ENCODE measurements at places on chromosomes 12 and 14.

GRCh38 chr12:76144245-76144549 lies 59.7 kb upstream of the NAP1L1 start:
- DNase-seq = no peak

DNA sequence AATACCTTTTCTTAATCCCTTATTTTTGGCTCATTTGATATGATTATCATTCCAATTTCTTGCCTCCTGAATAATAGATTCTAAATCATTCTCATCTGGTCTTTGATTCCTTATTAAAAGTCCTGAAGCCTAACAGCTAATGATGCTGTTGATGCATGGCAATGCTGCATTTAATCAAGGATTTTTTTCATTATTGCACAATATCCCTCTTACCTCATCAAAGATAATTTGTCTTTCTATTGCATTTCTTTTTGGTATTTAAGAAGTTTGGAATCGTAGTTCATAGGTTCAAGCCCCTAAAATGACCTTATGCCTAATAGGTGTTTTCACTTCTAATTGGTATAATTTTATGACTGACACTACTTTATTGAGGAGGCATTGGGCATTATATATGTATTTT lies 648.2 kb upstream of the STXBP6 start:
- no peak for DNase-seq

DNA sequence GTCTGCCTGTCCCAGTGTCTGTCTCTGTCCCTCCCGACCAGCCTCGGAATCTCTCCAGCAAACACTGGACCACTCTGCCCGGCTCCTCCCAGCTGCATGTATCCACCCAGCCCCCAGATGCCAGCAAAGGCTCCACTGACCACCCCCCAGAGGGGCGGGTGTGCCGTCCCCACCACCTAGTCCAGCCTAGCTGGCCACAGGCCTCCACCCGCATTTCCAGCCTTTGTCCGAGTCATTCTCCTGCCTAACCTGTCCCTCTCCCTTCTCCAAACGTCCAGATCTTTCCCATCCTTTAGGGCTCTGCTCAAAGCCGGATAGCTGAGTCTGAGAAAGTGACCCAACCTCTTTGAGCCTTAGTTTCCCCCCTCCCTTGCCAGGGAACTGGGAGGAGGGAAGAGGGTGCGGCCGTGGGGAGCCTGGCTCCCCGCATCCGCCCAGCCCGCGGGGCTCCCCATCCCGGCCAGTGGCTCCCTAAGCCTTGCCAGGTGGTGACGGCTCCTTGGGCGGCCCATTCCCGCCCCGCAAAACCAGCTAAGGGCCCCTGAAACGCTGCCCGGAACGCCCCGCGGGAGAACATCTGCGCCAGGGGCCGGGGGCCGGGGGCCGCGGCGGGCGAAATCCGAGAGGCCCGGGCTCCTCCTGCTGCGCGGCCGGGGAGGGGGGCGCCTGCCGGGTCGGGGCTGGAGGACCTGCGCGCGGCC lies 34.6 kb upstream of the ANKRD9 start:
- DNase-seq = no peak

- no peak for DNase-seq
Observed at GRCh38 chr12:68446901-68447796, 115.0 kb upstream of the MDM1 start.

GRCh38 chr12:28770322-28770721 lies 378.8 kb upstream of the FAR2 start:
- DNase-seq = no peak

DNA sequence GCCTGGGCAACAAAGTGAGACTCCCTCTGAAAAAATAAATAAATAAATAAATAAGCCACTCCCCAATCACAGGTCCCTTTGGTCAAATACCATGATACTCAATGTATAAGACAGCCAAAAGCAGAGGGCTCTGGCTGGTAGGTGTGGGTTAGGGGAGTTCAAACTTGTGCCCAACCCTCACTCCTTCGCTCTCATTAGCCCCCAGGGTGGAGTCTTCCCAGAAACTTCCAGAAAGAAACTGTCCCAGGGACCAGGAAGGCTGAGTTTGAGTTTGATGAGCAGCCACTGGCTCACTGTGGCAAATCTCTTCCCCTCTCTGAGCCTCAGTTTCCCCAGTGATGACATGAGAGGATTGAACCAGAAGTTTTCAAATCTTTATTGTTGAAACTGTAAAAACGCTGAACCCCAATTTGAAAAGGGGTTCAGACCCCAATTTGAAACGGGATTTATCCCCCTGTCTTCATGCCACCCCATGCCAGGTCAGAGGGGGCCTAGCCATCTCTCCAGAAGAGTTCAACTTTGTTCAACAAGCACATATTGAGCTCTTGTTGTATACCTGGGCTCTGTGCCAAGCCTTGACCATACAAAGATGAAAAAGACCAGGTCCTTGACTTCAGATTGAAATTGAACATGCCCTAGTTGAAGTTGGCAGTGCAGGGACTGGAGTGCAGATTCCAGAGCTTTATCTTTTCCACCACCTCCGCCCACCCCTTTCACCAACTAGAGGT lies 9.1 kb upstream of the FAM222A start:
- DNase-seq = no peak

- no peak for DNase-seq
Observed at GRCh38 chr12:11164384-11164783, 6.6 kb upstream of the SMIM10L1 start.

- DNase-seq = no peak
Observed at GRCh38 chr12:93868771-93869170, 191.6 kb downstream of the CRADD start.

DNA sequence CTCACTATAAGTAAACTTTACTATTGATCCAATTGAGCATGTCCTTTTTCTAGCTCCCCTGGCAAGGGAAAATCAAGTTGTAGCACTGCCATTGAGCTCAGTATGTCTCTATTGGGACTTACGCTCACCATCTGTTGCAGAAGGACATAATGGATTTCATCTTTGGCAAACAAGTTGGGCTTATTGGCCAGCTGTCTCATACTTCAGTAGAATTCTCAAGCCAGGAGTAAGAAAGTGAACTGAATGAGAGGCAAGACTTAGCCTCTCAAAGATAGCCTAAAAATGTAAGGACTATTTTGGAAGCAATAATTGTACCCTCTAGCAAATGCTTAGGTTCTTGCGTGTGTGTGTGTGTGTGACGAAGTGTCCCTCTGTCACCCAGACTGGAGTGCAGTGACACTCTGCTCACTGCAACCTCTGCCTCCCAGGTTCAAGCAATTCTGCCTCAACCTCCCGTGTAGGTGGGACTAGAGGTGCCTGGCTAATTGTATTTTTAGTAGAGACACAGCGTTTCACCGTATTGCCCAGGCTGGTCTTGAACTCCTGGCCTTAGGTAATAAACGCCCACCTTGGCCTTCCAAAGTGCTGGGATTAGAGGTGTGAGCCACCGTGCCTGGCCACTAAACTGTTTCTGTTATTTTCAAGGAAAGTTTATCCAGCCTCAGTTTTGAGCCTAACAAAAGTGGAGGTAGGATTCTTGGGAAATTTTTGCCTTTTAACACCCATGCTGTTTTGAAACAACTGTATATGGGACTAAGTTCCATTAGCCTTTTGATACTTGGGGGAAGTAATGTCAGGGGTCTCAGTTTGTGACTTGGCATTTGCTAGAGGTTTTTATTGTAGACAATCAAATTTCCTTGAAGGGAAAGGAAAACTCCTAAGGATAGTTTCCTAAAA lies 7.0 kb downstream of the HNRNPA1 start:
- DNase-seq = no peak

DNA sequence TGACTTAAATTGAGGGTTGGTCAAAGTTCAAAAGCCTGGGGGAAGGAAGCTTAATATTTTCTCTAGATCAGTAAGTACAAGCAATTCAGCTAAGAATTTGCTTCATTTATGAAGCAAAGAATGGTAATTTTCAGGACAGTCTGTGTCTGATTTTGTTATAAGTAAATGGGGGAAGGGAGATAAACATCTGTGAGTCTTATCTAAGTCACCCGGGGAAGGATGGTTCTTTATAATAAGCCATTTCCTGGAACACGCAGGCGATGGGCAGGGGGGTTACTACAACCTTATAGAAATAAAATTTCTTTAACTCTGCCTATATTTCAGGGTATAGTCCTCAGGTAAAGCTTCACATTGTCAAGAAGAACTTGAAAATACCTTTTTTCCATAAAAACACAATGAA lies 42.9 kb downstream of the HELB start:
- no peak for DNase-seq

- no peak for DNase-seq
Observed at GRCh38 chr12:44247588-44247987, 411.7 kb downstream of the TMEM117 start.

DNA sequence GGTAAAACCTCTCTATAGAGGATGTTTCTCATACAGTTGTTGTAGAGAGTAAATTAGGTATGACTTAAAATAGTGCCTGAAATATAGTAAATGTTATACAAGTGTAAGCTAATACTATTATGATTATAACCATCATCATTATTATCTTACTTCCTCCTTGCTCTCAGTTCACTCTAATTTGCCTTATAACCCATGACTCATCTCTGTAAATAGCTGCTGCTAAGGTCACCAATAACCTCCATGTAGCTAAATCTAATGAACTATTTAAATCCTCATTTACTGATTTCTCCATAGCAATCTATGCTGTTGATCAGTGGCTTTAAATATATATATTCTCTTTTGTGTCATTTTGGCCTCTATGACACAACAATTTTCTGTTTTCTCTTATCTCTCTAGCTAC lies 109.6 kb downstream of the RMST start:
- DNase-seq = no peak

- peak; percentile 86 for DNase-seq
Observed at GRCh38 chr12:51368640-51369517, 22.3 kb downstream of the GALNT6 start.

GRCh38 chr14:95323917-95324316 lies 4.2 kb upstream of the CLMN start:
- DNase-seq = no peak

- no peak for DNase-seq
Observed at GRCh38 chr14:33592297-33592696, 358.6 kb downstream of the EGLN3 start.

DNA sequence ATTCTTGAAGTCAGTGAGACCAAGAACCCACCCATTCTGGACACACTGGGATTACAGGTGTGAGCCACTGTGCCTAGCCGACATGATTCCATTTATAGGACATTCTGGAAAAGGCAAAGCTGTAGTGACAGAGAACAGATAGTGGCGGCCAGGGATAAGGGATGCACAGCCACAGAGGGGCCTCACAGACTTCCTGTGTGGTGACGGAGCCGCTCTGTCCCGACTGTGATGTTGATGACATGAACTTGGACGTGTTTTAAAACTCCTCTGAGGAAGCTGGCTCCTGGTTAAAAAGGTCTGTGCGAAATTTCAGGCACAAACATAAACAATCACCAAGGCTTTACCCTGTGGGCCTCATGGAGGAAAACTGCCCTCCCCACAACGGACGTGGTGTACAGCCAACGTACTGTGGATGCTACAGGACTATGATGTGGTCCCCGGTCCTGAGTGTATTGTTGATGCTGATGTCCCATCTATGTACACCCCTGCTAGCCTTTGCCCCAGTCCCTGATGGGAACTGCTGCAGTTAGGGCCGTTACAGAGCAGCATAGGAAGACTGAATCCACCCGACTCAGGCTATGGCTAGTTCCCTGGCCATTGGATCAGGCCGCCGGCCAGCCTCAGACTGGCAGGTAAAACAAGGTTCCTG lies 15.9 kb downstream of the ZNF605 start:
- DNase-seq = no peak

DNA sequence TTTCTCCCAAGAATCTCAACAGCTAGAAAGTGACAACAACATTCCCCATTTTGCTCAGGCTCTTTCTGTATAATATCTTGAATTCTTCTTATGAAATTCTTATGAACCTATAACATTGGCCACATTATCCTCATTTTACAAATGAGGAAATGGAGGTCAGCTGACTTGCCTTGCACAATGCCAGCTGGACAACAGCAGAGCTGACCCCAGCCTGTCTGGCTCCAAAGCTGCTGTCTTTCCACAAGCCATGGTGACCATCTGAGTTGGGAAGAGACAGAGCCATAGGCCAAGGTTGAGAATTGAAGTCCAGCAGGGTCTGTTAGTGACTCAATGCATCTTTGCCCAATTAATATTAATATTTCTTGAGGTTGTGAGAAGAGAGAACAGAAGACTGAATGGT lies 87.3 kb downstream of the KSR2 start:
- no peak for DNase-seq

DNA sequence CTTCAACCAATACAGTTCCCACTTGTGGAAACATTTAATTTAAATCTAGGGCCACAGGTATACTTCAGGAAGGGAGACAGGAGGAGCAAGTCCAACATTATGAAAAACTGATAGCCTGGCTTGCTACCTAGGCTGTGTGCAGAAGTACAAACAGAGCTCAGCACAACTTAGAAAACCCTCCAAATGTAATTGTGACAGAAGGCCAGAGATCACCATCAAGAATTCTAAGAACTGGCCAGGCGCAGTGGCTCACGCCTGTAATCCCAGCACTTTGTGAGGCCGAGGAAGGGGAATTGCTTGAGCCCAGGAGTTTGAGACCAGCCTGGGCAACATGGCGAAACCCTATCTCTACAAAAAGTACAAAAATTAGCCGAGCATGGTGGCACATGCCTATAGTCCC lies 14.1 kb downstream of the ATP2B1 start:
- no peak for DNase-seq

GRCh38 chr14:77088219-77088618 lies 9.8 kb upstream of the CIPC start:
- DNase-seq = no peak

GRCh38 chr12:130316251-130316650 lies 21.4 kb upstream of the PIWIL1 start:
- no peak for DNase-seq

DNA sequence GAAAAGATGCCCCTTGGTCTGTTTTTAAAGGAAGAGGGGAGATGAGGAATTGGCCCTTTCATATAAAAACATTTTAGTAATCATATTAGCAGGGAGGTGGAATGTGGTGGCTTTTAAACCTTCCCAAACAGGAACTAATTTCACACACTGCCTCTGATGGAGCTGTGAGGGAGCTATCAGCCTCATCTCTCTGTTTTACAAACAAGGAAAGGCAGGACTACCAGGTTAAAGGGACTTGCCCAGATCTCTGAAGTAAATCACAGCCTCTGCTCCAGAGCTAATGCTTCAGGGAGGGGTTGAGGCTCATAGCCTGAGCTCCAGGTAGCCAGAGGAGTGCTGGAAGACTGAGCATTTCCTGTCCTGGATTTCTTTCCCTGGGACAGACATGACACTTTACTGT lies 1.1 kb upstream of the BMP4 start:
- DNase-seq = no peak

DNA sequence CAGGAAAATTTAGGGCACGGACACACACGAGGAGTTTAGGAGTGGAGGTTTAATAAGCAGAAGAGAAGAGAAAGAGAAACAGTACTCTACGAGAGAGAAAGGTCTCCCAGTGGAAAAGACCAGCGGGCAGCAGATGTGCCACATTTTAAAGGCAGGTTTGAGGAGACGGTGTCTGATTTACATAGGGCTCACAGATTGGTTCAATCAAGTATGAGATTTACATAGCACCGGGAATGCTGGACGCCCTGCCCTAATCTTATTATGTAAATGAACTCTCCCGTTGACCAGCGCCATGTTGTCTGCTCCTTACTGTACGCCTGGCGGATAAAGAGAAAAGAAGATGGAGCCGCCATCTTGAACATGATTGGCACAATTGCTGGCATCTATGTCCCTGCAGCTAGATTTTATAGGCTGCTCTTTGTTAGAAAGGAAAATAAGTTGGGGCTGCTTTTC lies 17.9 kb downstream of the NFKBIA start:
- DNase-seq = no peak

Measured in stimulated activated CD8-positive, alpha-beta memory T cell treated with anti-CD3 and anti-CD28 coated beads, Interleukin-7, amount 100 ng/mL, for 48 hours (primary cell).